Stimulated activated CD4-positive, alpha-beta T cell treated with anti-CD3 and anti-CD28 coated beads, Interleukin-1b, Interleukin-23, amount 100 ng/mL, for 1 hour (primary cell): ENCODE measurements at places on chromosomes 5 and 9.

- DNase-seq = no peak
These were observed 1.5 kb upstream of the RETREG1 start for GRCh38 chr5:16618138-16618897.

GRCh38 chr9:38390442-38390841 lies 2.1 kb upstream of the ALDH1B1 start:
- no peak for DNase-seq

DNA sequence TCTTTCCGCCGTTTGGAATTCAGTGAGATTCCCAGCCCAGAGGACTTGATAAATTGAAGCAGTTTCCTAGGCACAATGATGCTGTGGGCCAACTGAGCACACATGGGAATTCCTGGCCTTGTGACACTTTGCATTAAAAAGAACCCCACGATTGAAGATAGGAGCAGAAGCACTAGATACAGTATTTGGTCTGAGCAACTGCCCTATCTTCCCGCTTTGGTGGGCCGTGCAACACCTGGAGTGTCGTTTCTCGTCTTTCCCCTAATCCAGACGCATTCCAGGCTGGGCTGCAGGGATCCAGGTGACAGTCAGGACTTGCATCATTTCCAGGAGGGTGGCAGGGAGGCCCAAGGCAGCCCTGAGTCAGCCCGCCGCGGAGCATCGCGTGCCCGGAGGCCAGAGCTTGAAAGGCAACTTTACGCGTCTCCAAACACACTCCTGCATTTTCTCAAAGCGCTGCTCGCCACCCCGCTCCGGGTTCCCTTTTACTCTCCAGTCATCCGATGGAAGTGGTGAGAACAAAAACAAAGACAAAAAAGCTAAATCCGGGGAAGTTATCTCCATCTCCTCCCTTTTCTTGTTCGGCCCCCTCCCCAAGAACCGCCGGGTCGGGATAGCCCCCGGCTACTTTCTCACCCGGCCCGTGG lies 753 bp upstream of the STC2 start:
- no peak for DNase-seq

- no peak for DNase-seq
These were observed 10.4 kb upstream of the SLC30A5 start for GRCh38 chr5:69083412-69083811.

DNA sequence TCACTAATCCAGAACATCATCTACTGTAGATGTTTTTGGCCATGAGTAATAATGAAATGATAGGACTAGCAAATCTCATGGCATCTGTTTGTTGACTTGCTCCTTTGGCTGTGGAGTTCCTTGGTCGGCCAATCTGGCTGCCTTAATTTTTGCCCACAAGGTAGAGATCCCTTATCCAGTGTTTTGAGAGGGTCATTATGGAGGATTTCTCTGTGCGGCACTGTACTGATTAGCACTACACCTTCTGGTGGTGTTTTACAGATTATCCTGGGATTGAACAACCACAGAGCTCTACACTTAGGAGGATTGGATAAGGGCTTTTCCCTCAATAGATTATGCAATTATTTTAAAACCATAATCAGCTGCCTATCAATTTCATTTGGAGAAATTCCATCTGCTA lies 3.2 kb upstream of the ENHO start:
- no peak for DNase-seq

DNA sequence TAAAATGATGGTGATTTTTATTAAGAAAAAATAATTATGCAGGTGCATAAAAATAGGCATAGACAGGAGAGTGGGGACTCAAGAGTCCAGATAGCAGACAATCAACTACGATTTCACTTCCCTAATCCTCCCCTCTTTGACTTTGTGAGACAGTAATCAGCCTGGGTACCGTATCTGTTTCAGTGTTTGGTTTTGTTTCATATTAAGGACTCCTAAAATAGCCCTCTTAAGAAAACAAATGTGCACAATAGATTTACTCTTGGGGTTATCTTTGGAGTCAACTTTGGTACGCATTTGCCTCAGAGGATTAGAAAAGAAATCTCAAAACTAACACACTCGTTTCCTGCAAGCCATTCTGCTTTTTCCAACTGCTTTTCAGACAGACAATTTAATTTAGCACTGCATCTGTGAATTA lies 96.3 kb downstream of the ZNF608 start:
- DNase-seq = no peak

GRCh38 chr5:10578293-10578665 lies 14.4 kb downstream of the ANKRD33B start:
- DNase-seq = no peak

DNA sequence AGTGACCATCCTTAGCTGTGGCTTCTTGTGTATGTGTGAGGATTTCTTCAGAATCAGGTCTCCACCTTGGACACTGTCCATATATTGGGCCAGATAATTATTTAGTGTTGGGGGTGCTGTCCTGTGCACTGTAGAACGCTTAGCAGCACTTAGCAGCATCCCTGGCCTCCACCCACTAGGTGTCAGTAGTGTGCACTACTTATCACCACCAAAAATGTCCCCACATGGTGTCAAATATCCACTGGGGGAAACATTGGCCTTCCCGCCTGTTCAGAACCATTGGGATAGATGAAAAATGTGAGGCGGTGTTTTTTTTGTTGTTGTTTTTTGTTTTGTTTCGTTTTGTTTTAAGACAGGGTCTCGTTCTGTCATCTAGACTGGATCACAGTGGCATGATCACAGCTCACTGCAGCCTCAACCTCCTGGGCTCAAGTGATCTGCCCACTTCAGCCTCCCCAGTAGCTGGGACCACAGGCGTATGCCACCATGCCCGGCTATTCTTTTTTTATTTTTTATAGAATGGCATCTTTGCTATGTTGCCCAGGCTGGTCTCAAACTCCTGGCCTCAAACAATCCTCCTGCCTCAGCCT lies 67.7 kb downstream of the TENT4A start:
- DNase-seq = no peak

DNA sequence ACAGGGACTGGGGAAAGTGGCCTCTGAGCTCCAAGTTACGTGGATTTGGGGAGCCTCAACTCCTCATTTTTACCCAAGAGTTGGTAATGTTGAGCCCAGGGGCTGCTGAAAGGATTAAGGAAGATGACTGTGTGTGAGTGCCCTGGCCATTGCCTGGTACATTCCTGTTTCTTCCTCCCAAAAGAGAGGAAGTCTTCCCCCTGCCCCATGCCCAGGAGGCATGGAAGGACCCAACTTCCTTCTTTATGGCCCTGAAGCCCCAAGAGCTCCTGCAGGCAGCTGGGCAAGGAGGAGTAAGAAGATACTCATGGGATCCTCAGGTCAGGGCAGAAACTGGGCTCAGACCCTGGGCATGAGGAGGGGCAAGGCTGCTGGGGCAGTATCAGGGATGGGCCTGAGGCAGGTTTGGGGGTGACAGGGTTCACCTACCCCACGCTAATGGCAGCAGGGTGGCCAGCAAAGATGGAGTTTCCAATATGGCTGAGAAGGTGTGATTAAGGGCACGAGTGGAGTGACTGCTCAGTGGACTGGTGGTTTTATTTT lies 118.3 kb upstream of the MVB12B start:
- DNase-seq = no peak

DNA sequence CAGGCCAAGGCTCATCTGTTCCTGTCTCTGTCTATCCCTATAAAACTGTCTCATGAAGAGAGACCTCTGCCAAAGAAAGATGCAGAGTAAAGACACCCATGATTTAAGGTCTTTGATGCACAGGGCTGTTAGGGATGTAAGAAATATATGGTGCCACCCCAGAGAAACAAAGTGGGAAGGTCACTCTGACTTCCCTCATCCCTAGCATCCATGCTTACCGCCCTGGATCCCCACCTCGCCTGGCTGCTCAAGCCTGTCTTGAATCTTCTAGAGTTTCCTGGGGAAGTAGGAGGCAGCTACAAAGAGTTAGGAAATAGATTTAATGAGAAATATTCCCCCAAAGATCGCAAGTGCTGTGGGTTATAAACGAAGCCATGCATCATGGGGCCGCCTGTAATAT lies 349.2 kb downstream of the SLIT3 start:
- no peak for DNase-seq

DNA sequence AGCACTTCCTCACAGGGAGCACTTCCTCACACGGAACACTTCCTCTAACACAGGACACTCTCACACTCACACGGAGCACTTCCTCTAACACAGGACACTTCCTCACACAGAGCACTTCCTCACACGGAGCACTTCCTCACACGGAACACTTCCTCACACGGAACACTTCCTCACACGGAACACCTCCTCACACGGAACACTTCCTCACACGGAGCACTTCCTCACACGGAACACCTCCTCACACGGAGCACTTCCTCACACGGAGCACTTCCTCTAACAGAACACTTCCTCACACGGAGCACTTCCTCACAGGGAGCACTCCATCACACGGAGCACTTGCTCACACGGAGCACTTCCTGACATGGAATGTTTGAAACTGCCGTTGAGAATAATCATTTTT lies 13.4 kb downstream of the POMT1 start:
- no peak for DNase-seq

DNA sequence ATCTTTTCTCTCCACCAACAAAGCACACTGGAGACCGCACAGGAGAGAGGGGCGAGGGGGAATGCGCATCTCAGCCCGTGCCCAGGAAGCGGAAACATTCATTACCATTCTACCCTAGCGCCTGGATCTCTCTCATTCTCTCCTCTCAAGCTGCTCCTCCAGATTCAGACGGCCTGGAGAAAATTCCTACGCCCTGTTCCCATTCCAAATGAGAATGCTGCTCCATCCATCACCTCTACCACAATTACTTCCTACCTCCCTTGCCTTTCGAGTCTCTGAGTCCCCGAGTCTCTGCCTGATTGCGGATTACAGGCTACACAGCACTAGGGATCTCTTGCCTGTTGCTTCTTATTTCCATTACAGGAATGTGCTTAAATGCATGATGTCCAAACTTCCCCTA lies 6.7 kb downstream of the DDX31 start:
- no peak for DNase-seq

- no peak for DNase-seq
These were observed 82.4 kb downstream of the FREM1 start for GRCh38 chr9:14827805-14828204.

GRCh38 chr5:156523607-156524006 lies 196.6 kb downstream of the SGCD start:
- DNase-seq = no peak

GRCh38 chr5:153999995-154000394 lies 38.7 kb downstream of the FAM114A2 start:
- DNase-seq = no peak

DNA sequence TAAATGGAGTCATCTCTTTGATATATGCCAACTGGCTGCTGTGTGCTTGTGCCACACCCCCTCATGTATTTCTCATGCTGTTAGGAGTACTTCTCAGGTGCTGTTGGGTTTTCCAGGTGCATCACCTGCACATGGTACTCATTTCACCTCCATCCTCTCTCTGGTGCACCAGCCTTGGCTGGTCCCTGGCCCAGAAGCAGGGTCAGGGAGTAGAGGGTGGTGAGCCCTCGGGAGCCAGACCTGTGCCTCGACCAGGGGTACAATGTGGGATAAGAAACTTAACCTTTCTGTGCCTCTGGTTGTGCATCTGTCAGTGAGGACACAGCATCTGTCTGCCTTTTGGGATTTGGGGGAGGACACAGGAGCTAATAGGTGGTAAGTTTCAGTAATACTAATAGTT lies 38.5 kb downstream of the SECISBP2 start:
- no peak for DNase-seq

DNA sequence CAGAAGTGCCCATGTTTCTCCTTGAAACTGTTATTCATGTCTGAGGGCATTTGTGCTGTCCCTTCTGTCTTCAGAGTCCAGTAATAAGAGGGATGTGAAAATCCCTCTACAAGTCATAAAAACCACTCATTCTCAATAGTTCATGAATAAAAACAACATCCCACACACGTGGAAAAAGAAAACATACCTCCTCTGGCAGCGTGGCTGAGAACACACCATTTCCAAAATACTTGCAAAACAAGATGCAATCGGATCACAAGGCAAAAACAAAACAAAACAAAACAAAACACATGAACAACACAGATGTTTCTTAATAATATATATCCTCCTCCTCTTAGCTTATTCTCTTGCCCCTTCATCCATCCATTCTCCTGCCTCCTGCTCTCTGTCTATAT lies 71.0 kb upstream of the EQTN start:
- no peak for DNase-seq

- no peak for DNase-seq
These were observed 339.6 kb upstream of the ITGA1 start for GRCh38 chr5:52448111-52448510.

DNA sequence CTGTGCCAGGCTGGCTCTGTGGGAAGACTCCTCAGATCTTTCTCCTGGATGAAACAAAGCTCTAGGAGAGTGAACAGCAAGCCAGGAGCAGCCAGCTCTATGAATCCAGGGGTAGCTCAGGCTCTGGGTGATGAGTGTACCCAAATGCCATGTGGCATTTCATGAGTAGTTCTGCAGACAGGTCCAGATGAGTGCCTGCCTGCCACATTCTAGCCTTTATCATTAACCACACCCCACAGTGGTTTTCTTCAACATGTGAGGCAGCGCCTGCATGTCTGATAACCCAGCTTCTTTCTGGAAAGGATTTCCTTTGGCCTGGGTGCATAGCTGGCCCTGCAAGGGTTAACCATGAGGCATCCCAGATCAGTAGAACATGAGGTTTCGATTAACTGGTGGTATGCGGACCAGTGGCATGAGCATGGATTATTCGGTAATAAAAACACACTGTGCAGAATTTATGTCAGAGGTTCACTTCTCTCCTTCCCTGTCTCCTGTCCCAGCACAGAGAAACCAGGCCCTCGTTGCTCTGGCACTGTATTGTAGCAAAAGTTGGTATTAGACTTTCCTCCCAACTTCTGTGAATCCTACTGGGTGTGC lies 381.9 kb upstream of the ZNF462 start:
- DNase-seq = no peak

- DNase-seq = no peak
These were observed 532.9 kb downstream of the ANXA1 start for GRCh38 chr9:73684601-73685000.

- no peak for DNase-seq
These were observed 23.1 kb upstream of the NSMF start for GRCh38 chr9:137482094-137482781.

GRCh38 chr5:143771189-143771588 lies 40.8 kb upstream of the HMHB1 start:
- DNase-seq = no peak

DNA sequence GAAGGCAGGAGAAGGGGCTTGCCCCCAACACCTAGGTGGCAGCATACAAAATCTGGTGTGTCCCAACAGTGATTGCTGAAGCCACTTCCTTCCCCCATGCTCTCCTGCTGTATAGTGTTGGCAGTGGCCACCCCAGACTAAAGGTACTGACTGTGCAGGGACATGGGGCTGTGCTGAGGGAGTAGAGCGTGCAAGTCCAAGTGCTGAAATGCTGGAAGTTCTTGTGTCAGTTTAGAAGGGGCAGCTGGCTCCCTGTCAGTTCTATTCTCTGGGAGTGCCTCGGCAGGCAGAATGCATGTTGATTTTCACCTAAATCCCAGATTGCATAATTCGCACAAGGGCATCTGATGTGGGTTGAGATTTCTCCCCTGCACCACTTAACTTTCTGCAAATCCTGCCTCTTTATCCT lies 68.6 kb downstream of the GDNF start:
- no peak for DNase-seq

GRCh38 chr9:24912767-24913166 lies 367.1 kb upstream of the IZUMO3 start:
- DNase-seq = no peak

- DNase-seq = no peak
These were observed 184.3 kb downstream of the CTNND2 start for GRCh38 chr5:11719888-11720481.
